ENCODE measurements at places on chromosomes 4 and X. TPM values are rescaled to one million over a fixed set of nuclear protein-coding genes. Genes with fewer than 3 reads are reported as not detected.

Gene PF4V1
- not detected for total RNA-seq

Gene ACE2
- total RNA-seq: not detected

Gene BMP15
- not detected for total RNA-seq

Gene TMPRSS11E
- total RNA-seq: not detected

Gene PPEF2
- total RNA-seq: 0.07 TPM

Gene NAP1L2
- total RNA-seq: 2.5 TPM

Gene TCEAL6
- not detected for total RNA-seq

Gene ZBED1
- 23.7 TPM for total RNA-seq

Gene SPANXD
- not detected for total RNA-seq

Gene SLITRK4
- not detected for total RNA-seq

Gene SCML1
- 28.5 TPM for total RNA-seq

Measured in naive thymus-derived CD4-positive, alpha-beta T cell (primary cell).